ENCODE measurements at places on chromosomes 2 and 18.

- DNase-seq, result no peak
These were observed 50.6 kb upstream of the ODC1 start for GRCh38 chr2:10498525-10499274.

- DNase-seq, result no peak
These were observed 602.6 kb upstream of the VRK2 start for GRCh38 chr2:57443973-57444521.

DNA sequence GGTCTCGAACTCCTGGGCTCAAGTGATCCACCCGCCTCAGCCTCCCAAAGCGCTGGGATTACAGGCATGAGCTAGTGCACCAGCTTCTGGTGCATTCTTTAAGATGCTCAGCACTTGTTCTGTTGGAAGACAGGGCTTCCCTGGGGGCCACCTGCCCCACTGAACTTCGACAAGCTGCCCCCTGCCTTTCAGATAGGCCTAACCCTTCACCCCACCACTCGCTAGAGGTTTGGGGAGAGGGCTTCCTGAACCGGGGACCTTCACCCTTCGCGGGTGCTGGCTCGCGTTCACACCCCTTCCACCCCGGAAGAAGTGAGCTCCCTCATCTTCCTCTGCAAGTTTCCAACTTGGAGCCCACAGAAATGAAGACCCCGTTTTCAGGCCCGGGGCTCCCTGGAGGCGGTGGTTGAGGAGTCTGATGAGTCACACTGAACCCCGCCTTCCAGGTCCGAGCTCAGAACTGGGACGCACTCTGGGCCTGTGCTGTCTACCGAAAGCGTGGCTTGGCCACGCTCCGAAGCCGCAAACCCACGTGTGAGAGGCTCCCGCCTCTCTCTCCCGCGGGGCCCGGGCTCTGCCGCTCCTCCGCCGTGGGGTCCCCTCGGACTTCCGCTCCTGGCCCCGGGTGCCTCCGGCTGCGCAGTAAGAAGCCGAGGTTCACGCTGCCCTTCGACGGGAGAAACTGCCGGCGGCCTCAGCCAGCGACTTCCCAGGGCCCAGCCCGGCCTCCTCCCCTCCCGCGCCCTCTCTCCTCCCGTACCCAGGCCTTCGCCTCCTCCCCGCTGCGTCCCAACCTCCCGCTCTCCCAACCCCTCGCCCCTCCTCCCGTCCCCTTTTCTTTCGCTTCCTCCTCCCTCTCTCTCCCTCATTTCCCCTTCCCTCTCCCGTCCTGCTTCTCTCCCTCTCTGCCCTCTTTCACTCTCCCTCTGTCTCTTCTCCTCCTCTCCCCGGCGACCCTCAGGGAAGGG lies 47.5 kb upstream of the SP3 start:
- DNase-seq, result peak; percentile 49

DNA sequence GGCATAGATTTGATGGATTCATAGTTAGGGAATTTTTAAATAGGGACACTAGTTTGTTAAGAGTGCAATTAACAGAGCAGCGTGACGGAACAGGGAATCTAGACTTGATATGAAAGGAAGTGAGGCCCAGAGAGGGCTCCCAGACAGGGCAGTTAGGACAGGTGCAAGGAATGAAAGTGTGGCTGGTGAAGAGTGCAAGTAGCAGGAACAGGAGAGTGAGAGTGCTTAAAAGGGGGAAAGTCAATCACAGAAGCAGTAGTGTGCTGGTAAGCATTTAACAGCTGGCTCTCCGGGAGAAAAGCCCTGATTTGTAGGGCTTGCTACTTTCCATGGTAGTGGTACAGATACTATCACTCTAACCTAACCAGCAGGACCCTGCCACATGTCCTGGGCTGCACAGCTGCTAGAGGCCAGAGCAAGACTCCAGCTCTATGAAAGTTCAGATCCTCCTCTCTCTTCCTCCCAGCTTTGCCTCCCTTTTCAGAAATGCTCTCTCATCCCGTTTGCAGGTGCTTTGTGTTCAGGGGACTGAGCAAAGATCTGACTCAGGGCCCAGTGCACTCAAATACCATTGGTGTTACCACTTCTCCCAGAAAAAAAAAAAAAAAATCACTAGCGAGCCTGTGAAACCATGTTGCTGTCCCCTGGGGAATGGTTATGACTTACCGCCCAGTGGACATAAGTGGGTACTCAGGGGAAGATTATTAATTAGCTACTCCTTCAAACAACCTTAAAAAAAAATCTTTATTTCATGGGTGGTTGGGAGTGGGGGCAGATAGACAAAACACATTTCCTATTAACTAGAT lies 18.1 kb upstream of the GCFC2 start:
- no peak for DNase-seq

- DNase-seq, result no peak
These were observed 52.2 kb downstream of the TNFRSF11A start for GRCh38 chr18:62377131-62377807.

DNA sequence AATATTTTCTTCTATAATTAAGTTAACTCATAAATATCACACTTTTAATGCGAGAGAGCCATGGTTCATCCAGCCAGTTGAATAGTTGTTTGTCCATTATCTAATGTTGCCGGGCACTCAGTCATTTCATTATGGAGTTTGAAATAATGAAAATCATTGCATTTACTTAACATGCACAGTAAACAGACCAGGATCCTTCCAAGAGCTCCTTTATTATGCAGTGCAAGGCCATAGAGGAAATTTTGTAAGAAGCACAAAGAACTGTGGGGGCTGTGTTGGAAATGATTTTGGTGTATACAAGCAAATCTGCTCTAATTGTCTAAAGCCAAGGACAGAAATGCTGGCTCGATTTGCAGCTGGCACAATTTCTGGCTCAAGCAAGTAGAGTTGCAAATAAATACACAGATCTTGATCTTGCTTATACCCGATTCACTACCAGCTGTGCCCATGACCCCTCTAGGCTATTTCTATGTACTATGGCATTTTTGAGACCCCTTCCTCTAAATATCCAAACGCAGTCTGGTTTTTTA lies 400.3 kb upstream of the HNRNPA3 start:
- DNase-seq, result no peak

GRCh38 chr2:18492721-18493120 lies 67.7 kb downstream of the RDH14 start:
- no peak for DNase-seq

- no peak for DNase-seq
These were observed 2.0 kb upstream of the MYT1L start for GRCh38 chr2:2333076-2333475.

- DNase-seq, result no peak
These were observed 33.1 kb upstream of the CYP27A1 start for GRCh38 chr2:218748741-218749441.

DNA sequence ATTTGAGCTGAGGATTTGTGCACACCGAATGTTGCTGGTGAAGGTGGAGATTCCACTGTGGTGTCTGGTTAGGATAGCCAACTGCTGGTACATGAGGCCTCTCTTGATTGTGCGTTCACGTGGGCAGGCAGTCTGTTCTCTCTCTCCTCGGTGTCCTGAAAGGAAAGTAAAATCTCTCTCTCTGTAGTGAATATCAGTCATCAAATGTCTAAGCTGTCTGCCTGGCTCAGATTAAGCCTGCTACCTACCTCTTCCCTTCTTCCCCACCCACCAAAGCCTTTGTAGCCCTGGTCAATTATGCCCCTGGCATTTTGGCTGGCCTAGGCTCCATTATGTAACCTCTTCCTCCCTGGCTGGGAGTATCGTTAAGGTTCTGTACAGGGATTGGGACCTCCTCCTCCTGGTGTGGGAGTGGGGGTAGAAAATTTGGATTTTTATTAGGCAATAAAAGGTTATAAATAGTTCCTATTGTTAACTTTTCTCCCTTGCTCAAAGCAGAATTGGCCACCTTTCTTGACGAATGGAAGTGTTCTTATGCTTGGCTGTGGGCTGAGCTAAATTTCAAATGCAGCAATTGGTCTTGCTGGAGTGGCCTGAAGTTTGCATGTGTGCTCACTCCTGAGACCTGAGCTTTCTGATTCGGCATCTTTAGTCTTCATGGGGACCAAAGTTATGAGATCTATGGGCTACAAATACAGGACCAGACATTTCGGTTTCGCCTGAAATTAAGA lies 148.8 kb downstream of the WDSUB1 start:
- no peak for DNase-seq

GRCh38 chr2:101398116-101398821 lies 11.0 kb upstream of the CREG2 start:
- DNase-seq, result no peak

DNA sequence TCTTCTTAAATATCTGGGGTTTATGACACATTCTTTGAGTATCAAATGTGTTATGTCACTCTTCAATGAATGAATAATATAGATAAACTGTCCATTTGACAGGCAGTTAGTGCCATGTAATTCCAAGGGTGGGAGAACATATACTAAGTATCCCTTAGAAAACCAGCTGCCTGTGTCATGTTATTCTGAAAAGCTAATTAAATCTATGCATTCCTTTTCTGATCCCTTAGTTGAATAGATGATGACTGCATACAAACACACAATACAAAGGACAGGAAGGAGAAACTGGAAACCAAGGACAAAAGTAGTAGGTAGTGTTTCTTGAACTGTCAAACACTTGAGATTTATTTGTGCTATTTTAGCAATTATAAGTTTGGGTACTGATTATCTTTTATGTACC lies 8.3 kb downstream of the ARHGAP28 start:
- no peak for DNase-seq

- no peak for DNase-seq
These were observed 282.3 kb downstream of the BCL11A start for GRCh38 chr2:60271131-60271530.

GRCh38 chr2:45578056-45578843 lies 32.8 kb downstream of the SRBD1 start:
- no peak for DNase-seq

- DNase-seq, result no peak
These were observed 198.5 kb downstream of the FHOD3 start for GRCh38 chr18:36496022-36496421.

- DNase-seq, result peak; percentile 1
These were observed 19.0 kb upstream of the ESPNL start for GRCh38 chr2:238081150-238081549.

- no peak for DNase-seq
These were observed 1.3 kb upstream of the MYT1L start for GRCh38 chr2:2332381-2332780.

- no peak for DNase-seq
These were observed 86.5 kb upstream of the EPB41L3 start for GRCh38 chr18:5630057-5630899.

DNA sequence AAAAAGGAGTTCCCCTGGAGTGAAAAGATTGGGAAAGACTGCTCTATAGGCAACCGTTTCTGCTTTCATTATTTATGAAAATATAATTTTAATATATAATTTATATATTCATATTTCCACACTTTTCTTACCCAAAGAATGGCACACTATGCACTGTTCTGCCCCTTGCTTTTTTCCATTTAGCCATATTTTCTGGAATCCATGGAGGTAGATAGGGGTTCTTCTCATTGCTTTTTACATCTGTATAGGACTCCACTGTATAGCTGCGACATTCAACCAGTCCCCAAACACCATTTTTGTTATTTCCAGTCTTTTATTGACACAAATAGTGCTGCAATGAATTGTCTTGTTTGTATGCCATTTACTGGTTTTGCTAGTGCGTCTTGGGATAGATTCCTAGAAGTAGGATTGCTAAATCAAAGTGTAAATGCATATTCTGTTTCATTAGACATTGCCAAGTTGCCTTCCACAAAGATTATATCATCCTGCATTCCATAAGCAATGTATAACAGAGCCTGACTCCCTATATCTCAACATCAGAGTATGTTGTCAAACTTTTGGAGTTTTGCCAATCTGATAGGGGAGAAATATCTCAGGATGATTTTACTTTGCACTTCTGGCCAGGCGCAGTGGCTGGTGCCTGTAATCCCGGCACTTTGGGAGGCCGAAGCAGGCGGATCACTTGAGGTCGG lies 26.6 kb upstream of the TCF7L1 start:
- no peak for DNase-seq

DNA sequence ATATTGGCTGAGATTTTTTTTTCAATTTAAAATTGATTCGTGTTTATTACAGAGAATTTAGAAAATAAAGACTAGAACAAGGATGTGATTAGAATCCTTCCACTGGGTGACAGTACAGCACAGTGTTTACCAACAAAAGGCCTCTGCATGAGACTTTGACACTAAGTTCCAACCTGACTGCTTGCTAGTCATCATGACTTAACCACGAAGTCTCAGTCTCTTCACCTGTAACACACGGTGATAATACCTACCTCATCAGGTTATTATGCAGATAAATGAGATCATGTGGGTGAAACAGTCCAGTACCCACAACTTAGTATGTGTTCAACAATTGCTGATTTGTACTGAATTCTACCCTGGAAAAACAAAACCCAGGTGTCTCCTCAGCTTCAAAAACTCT lies 151.2 kb downstream of the STK39 start:
- no peak for DNase-seq

GRCh38 chr2:217650716-217651360 lies 352.0 kb downstream of the TNS1 start:
- no peak for DNase-seq

DNA sequence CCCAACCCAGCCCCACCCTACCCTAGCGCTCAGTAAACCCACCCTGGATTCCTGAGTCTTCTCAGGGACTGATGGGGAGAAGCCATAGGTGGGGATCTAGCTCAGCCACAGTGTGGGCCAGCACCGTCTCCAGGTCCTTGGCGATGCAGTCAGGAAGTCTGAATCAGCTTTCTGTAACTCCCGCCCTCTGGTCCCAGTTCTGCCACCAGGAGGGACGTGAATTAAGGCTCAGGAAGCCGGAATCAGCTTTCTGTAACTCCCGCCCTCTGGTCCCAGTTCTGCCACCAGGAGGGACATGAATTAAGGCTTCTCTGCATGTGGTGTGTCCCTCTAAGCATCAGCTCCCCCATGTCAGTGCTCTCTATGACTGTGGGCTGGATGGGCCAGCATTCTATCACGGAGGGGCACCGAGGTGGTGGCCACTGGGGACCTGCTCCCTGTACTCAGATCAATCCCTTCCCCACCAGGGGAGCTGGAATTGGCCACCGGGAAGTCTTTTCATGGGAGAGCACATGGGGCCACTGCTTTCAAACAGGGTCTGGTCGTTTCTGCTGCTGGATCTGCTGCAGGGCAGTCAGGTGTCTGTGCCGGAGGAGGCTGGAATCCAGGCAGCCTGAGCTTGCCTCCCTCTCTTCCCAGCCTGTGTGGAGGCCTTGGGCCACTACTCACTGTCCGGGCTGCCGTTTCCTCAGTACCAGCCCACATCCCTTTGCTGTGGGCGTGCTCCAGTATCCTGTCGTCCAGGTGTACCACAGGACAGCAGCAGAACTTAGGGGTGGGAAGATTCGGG lies 24.7 kb downstream of the ASB18 start:
- DNase-seq, result no peak

DNA sequence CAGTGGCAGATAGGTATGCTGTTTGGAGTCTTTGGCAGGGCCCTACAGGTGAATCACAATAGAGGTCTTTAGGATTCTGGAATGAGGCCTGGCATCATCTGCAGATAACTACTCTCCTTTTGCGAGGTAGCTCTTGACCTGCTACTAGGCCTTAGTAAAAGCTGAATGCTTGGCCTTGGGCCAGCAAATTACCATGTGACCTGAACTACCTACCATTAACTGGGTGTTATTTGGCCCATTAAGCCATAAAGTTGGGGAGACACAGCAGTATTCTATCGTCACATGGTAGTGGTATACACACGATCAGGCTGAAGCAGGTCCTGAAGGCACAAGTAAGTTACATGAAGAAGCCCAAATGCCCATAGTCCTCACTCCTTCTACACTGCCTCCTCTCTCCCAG lies 178.2 kb downstream of the PPP1R1C start:
- DNase-seq, result no peak

GRCh38 chr2:236627841-236628240 lies 58.2 kb downstream of the ACKR3 start:
- no peak for DNase-seq

- no peak for DNase-seq
These were observed 37.5 kb upstream of the COL5A2 start for GRCh38 chr2:189217051-189217450.

Data from activated CD8-positive, alpha-beta memory T cell treated with anti-CD3 and anti-CD28 coated beads, Interleukin-2, amount 50 U/mL, for 4 hours (primary cell).